A549 treated with CORT108297 at 1 μM for 4 hours (cell line): ENCODE measurements at places on chromosomes 1 and 21. TPM values are rescaled to one million over a fixed set of nuclear protein-coding genes. Genes with fewer than 3 reads are reported as not detected.

WNT3A gene
- 0.02 to 0.03 TPM in 2 of 5 replicates, not detected in the others for total RNA-seq

HSD17B7 gene
- total RNA-seq, result 8.0 to 10.9 TPM (median 9.5 TPM) in 5 replicates

RIPK4 gene
- 13.4 to 17.3 TPM (median 15.3 TPM) in 5 replicates for total RNA-seq

C21orf58 gene
- 3.4 to 7.1 TPM (median 5.2 TPM) in 5 replicates for total RNA-seq

TMEM51 gene
- 36.7 to 39.8 TPM (median 38.8 TPM) in 5 replicates for total RNA-seq

ARTN gene
- total RNA-seq, result 0.15 to 0.27 TPM (median 0.20 TPM) in 5 replicates

PTGFR gene
- total RNA-seq, result not detected in 5 replicates

CASQ1 gene
- not detected in 5 replicates for total RNA-seq

G0S2 gene
- 2.7 to 3.3 TPM (median 3.0 TPM) in 5 replicates for total RNA-seq

CRYAA gene
- 0.18 TPM in 1 of 5 replicates, not detected in the others for total RNA-seq

C4BPA gene
- 0.37 to 1.0 TPM (median 0.72 TPM) in 5 replicates for total RNA-seq

S100A3 gene
- 93.8 to 105 TPM (median 100 TPM) in 5 replicates for total RNA-seq

STIL gene
- total RNA-seq, result 9.6 to 10.7 TPM (median 10.1 TPM) in 5 replicates

F13B gene
- 0.05 to 0.08 TPM (median 0.06 TPM) in 4 of 5 replicates, not detected in the other for total RNA-seq

TMEM200B gene
- total RNA-seq, result 0.05 to 0.16 TPM (median 0.12 TPM) in 5 replicates

ZMYND12 gene
- 0.34 to 0.58 TPM (median 0.39 TPM) in 5 replicates for total RNA-seq

PEX11B gene
- 23.1 to 28.9 TPM (median 27.6 TPM) in 5 replicates for total RNA-seq

ELF3 gene
- 183 to 288 TPM (median 257 TPM) in 5 replicates for total RNA-seq

SYT14 gene
- 0.02 to 0.06 TPM (median 0.06 TPM) in 5 replicates for total RNA-seq

NUP210L gene
- not detected in 5 replicates for total RNA-seq

PRDM16 gene
- 0.05 to 0.32 TPM (median 0.14 TPM) in 5 replicates for total RNA-seq

HTR6 gene
- total RNA-seq, result 0.10 to 0.15 TPM (median 0.10 TPM) in 5 replicates

TRABD2B gene
- 0.45 to 1.4 TPM (median 0.60 TPM) in 5 replicates for total RNA-seq

PDZK1IP1 gene
- 5.6 to 9.7 TPM (median 7.6 TPM) in 5 replicates for total RNA-seq

CYP4A22 gene
- total RNA-seq, result not detected in 5 replicates

AQP10 gene
- not detected in 5 replicates for total RNA-seq

ARHGEF10L gene
- 4.8 to 8.5 TPM (median 6.9 TPM) in 5 replicates for total RNA-seq

MFAP2 gene
- total RNA-seq, result 0.35 to 0.62 TPM (median 0.45 TPM) in 5 replicates

NPL gene
- 0.54 to 1.3 TPM (median 0.86 TPM) in 5 replicates for total RNA-seq

TSPEAR gene
- not detected in 5 replicates for total RNA-seq

C1orf56 gene
- 5.8 to 8.9 TPM (median 7.1 TPM) in 5 replicates for total RNA-seq

TPTE gene
- not detected in 5 replicates for total RNA-seq

DPT gene
- not detected in 5 replicates for total RNA-seq

TMPRSS3 gene
- 0.14 to 0.42 TPM (median 0.19 TPM) in 5 replicates for total RNA-seq

TAL1 gene
- total RNA-seq, result 0.02 TPM in 2 of 5 replicates, not detected in the others

KCNAB2 gene
- 7.6 to 9.6 TPM (median 8.0 TPM) in 5 replicates for total RNA-seq

TRNP1 gene
- 150 to 235 TPM (median 212 TPM) in 5 replicates for total RNA-seq

SPATA45 gene
- total RNA-seq, result 0.28 TPM in 2 of 5 replicates, not detected in the others

TSPAN2 gene
- 0.61 to 2.0 TPM (median 1.1 TPM) in 5 replicates for total RNA-seq

NHLH1 gene
- total RNA-seq, result 0.23 to 0.74 TPM (median 0.37 TPM) in 5 replicates

RBM11 gene
- total RNA-seq, result not detected in 5 replicates

SLAMF9 gene
- 0.13 to 0.83 TPM (median 0.40 TPM) in 5 replicates for total RNA-seq

PADI2 gene
- total RNA-seq, result 0.98 to 1.5 TPM (median 1.3 TPM) in 5 replicates

ICOSLG gene
- 2.1 to 3.3 TPM (median 3.1 TPM) in 5 replicates for total RNA-seq

OR2T33 gene
- not detected in 5 replicates for total RNA-seq

RGS5 gene
- 0.49 to 1.2 TPM (median 0.66 TPM) in 5 replicates for total RNA-seq

OLFML2B gene
- 0.39 to 0.49 TPM (median 0.47 TPM) in 5 replicates for total RNA-seq

CD34 gene
- total RNA-seq, result not detected in 5 replicates

OR2T2 gene
- not detected in 5 replicates for total RNA-seq

OR2AK2 gene
- total RNA-seq, result not detected in 5 replicates

PLA2G2F gene
- not detected in 5 replicates for total RNA-seq

LEPR gene
- 2.6 to 3.1 TPM (median 2.8 TPM) in 5 replicates for total RNA-seq

RIPPLY3 gene
- 0.48 to 0.63 TPM (median 0.57 TPM) in 5 replicates for total RNA-seq
